ENCODE measurements at places on chromosomes 3 and 15.

DNA sequence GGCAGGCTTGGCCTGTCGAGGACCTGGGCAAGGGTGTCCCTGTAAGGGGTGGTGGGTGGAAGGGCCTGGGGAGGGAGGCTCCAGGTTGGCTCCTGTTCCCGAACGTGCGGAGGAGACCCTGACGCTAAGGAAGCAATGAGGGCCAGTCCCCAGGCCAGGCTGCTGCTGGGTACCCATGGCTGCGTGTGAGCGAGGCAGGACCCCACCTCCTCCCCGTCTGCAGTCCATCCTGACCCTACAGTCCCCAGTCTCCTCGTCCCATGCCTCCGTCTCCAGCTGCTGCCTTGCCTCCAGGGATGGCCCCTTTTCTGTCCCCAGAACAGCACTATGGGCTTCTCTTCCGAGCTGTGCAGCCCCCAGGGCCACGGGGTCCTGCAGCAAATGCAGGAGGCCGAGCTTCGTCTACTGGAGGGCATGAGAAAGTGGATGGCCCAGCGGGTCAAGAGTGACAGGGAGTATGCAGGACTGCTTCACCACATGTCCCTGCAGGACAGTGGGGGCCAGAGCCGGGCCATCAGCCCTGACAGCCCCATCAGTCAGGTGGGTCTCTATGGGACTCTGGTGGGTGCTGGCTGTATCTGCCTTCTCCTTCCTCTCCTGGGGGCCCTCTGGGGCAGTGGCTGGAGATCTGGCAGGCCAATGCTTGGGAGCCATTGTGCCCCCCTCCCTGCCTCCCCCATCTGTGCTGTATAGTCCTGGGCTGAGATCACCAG is 571 bp downstream of the FES start:
- no peak for DNase-seq

DNA sequence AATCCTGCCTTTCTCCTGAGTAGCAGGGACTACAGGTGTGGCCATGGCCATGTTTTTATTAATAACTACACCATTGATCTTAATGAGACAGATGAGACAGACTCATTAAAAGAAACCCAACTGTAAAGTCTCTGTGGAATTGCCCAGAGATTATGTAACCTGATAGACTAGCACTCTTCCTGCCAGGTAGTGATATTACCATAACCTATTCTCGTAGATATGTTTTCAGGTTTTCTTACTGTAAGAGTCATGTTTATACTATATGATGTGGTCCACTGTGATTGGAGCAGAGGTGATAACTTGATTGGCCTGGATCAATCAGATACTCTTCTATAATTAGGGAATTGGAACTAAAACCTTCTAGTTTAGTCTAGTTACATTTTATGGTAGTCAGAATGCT is 93.7 kb downstream of the NFKBIZ start:
- no peak for DNase-seq

- no peak for DNase-seq
Measured at GRCh38 chr15:63181648-63182047, 7.8 kb upstream of the RAB8B start.

DNA sequence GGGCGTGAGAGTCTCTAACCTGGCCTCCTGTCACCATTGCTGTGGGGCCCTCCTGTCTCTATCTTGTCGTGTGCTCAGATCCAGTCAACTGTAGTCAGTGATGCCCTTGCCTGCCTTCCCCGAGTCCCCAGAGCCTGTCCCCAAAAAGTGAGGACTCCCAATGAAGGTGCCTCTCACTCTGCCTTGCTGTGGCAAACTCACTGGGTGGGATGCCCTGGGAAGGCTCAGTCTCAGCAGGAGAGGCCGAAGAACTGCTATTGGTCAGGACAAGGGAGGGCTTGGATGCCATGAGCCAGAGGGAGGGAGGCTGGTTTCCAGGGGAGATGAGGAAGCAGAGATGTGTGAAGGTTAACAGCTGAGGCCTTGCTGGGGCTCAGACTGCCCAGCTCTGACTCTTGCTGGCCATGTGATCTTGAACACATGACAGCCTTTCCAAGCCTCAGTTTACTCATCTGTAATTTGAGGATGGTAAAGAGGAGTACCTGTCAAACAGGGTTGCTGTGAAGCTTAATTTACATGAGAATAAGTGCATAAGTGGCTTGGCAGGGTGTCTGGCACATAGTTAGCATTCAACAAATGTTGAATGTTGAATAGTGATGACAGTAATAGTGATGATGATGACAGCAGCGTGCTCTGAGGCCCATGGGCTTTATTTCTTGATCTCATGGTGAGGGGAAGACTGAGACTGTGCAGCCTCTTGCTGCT is 8.2 kb downstream of the KY start:
- no peak for DNase-seq

DNA sequence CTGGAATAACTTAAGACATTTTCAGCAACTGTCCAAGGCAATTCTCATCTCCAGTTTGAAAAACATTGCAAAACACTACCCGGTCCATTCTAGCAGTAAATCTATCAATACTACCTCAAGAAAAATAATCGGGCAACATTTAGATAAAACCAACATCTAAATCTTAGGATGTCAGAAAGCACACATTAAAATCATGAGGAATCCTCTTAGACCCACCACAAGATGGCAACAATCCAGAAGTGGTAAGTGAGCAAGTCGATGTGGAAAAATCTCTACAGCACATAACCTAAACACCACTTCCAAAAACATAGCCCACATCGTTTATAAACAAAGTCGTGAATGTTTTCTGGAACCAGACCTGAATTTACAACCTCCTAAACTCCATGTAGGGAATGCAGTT is 5.7 kb downstream of the PLCH1 start:
- peak; percentile 15 for DNase-seq

DNA sequence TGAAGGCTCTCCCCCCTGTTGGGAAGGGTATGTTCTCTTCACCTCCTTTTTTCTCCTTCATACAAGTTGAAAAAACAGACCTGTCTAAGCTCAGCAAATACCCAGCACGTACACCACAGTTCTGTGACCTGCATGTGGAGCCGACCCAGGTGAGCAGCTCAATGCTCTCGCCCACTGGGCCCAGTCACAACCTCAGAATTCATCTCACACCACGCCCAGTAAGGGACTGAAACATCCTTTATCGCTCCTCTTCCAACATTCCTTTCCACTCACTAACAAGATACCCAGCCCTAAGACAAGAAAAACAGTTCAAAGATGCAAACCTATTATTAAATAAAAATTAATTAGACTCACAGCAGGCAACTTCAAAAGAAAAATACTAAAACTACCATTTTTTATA is 68.9 kb downstream of the FOXP1 start:
- no peak for DNase-seq

GRCh38 chr15:20340931-20341661 is 200.5 kb downstream of the GOLGA6L6 start:
- DNase-seq = no peak

- no peak for DNase-seq
Measured at GRCh38 chr15:47577000-47577399, 140.3 kb upstream of the SEMA6D start.

DNA sequence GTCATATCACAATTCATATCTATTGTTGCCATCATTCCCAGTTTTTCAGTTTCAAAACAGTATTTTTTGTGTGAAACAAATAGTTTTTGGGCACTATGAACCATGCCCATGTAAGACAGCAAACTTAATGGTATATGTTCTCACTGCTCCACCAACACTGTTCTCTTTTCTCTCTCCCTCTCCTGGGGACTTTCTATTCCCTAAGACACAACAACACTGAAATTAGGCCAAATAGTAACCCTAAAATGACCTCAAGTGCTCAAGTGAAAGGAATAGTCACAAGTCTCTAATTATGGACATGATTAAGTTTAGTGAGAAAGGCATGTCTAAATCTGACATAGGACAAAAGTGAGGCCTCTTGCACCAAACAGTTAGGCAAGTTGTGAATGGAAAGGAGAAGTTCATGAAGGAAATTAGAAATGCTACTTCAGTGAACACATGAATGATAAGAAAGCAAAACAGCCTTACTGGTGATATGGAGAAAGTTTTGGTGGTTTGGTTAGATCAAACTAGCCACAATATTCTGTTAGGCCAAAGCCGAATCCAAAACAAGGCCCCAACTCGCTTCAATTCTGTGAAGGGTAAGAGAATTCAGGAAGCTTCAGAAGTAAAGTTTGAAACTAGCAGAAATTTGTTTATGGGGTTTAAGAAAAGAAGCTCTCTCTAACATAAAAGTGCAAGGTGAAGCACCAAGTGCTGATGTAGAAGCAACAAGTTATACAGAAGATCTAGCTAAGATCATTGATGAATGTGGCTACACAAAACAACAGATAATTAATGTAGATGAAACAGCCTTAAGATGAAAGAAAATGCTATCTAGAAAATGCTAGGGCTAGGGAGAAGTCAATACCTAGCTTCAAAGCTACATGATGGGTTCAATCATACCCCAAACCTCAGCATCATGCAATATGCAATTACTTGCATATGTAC is 104.2 kb downstream of the CBLB start:
- no peak for DNase-seq

DNA sequence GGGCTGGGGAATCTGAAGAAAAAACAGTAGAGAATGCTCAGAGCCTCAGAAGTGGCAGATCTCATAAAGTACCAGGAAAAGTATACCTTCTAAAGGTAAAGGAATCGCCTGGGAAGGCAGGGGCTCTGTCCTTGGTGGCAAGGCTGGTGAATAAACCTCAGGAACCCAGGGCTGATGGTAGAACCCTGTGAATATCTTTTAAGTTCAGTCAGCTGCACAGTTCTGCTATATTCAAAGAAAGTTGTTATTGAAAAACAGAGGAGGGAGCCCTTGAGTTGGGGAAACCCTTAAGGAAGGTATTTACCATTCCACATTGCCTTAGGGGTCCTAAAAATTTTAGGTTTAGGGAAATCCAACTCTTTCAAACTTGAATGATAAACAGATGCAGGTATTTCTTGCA is 31.2 kb downstream of the ZPLD1 start:
- peak; percentile 53 for DNase-seq

GRCh38 chr15:55535436-55535835 is 27.4 kb upstream of the DNAAF4 start:
- DNase-seq = no peak

DNA sequence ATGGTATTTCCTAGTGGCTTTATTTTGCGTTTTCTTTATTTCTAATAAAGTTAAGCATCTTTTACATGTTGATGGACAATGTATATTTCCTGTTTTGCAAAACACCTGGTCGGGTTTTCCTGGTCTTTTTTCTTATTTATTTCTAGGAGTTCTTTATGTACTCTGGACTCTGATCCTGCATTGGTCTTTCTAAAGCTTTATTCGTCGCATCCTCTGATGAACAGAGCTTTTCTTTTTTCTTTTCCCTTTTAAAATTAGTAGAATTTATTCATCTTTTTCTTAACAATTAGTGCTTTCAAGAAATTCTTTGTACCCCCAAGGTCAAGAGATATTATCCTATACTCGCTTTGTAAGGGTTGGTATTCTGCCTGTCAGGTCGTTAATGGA is 32.2 kb downstream of the ZDHHC19 start:
- no peak for DNase-seq

DNA sequence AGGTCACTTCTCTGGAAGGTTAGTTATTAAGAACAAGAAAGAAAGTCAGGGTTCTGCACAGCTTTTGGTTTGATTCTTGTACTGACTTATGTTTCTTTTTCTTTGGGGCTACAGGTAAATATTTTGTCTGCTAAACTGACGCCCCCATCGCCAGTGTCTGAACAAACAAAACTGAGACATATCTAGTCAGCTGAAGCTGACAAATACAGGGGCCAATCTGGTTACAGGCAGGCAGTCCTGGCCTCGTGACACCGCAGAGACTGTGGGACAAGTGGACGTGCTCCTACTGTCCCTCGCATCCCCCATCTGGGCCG is 4.6 kb upstream of the RPL14 start:
- no peak for DNase-seq

- DNase-seq = no peak
Measured at GRCh38 chr3:128500556-128500955, 7.6 kb upstream of the GATA2 start.

DNA sequence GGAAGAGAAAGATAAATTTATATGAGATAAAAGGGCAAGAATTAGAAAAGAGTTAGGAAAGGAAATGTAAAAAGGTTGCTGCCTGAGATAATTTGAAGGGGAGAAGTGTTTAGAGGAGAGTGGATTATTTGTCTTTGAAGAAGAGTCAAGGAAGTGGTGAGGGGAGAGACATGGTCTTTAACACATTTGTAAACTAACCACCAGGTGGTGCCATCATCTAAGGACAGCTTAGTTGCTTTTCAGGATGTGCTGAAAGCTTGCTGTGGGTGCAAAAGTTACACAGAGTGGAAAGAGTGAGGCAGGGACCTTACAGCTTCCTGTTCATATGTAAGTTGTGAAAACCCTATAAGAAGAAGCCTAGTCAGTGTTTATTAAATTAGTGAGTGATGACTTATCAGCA is 114.1 kb upstream of the DNAJC19 start:
- DNase-seq = peak; percentile 77

DNA sequence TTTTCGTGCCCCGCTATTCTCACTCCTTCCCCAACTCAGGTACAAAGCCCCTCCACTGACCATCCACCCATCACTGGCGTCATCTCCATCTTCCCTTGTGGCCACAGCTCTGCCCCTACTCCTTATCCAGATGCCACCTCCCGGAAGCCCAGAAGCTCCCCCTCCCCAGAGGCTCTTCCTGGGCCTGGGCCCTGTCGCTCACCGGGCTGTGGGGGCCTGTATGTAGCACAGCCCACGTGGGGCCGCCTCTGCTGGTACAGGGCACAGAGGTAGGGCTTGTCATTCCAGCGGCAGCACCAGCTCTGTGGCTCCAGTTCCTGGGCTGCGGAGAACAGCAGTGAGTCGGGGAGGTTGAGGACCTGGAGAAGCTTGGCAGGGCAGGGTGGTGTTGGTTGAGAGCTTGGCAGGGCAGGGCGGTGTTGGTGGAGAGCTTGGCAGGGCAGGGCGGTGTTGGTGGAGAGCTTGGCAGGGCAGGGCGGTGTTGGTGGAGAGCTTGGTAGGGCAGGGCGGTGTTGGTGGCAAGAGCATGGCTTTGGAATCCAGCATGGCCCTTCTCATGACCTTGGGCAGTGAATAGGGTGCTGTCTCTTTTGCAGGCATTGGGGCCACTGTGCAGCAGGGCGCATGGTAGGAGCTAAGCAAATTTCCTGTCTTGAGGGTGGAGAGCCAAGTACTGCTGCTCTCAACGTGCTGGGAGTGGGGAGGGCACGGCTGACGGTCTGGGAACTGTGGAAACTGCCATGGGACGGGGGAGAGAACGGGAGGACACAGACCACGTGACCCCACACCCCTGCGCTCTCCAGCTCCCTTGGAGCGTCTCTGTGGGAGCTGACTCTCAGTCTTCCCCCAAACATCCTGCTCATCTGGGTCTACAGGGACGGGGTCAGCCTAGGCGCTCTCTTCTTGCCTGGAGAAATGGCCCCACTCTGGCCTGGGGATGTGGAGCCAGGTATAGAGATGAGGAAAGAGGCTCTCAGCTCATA is 43.4 kb downstream of the MUC20 start:
- no peak for DNase-seq

GRCh38 chr15:67564021-67564967 is 21.8 kb downstream of the MAP2K5 start:
- DNase-seq = no peak

DNA sequence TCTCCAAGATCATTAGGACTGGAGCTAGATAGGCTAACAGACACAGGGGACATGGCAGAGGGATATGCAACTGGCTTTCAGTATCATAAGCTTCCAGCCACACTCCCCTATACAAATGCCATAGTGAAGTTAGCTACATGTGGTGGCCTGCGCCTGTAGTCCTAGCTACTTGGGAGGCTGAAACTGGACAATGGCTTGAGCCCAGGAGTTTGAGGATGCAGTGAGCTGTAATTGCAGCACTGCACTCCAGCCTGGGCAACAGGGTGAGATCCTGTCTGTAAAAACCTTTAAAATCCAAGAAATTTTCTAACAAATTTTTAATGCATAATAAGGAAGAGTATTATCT is 37.3 kb downstream of the DLG1 start:
- no peak for DNase-seq

- no peak for DNase-seq
Measured at GRCh38 chr15:48332642-48333034, 1.4 kb downstream of the DUT start.

GRCh38 chr3:44114142-44114541 is 127.5 kb upstream of the TOPAZ1 start:
- DNase-seq = no peak

All from COR-L47 (cell line).